Nucleus accumbens (tissue), 56 donors: ENCODE measurements at places on chromosomes 1 and 21.

DNA sequence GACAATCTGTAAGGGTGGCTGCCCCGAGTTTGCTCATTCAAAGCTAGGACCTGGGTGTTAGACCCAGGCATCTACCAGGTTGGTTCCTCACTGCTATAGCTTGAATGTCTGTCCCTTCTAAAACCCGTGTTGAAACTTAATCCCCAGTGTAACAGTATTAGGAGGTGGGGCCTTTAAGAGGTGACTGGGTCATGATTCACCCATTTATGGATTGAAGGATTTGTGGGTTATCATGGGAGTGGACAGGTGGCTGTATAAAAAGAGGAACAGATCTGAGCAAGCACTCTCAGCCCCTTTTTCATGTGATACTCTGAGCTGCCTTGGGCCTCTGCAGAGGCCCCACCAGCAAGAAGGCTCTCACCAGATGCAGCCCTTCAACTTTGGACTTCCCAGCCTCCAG is 29.4 kb downstream of the PSMG1 start:
- DNase-seq: no peak

- no peak for DNase-seq
Measured at GRCh38 chr1:181180407-181181031, 92.0 kb downstream of the IER5 start.

DNA sequence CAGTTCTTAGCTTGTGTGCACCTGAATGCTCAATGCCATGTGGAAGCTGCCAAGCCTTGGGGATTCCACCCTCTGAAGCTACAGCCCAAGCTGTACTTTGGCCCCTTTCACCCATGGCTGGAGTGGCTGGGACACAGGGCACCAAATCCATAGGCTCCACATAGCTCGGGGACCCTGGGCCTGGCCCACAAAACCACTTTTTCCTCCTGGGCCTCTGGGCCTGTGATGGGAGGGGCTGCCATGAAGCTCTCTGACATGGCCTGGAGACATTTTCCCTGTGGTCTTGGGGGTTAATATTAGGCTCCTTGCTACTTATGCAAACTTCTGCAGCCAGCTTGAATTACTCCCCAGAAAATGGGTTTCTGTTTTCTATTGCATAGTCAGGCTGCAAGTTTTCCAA is 579.9 kb downstream of the MATN1 start:
- DNase-seq: no peak

- no peak for DNase-seq
Measured at GRCh38 chr1:201063145-201063544, 39.6 kb upstream of the KIF21B start.

GRCh38 chr1:25922971-25923552 is 16.8 kb upstream of the STMN1 start:
- peak; percentile 59 for DNase-seq

DNA sequence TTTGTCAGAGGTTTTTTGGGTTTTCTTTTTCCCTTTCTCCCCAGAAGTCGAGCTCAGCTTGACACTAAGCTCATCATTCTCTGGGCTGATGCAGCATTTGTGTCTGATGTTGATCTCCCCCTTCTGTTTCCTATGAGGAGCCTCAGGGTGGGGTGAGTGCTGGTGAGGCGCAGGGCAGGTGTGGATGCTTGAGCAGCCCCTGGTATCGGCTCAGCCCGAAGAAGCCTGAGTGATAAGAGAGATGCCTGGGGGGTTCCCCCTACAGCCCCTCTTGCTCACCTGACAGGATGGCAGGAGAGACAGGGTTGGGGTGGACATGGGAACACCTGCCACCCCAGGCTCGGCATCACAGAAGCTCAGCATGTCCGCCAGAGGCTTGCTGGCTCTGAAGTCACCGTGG is 239.0 kb downstream of the RHOU start:
- no peak for DNase-seq

DNA sequence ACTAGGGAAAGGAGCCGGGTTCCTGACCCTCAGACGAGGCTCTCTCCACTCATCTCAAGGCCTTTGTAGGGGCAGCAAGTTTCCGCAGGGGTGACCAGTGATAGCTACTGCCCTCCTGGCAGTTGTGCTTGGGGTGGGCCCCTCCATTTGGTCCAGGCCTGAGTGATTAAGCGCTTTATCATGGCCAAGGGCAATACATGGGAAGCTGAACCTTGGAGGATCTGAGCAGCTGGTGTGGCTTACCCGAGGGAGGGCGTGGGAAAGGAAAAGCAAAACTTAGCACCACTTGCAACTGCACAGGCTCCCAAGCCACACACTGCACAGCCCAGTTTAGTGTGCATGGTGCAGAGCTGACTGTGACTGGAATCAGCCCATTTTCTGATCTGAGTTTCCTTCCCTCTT is 47.8 kb downstream of the GADD45A start:
- DNase-seq: no peak

GRCh38 chr1:196308176-196308575 is 300.1 kb downstream of the KCNT2 start:
- DNase-seq: no peak
